ENCODE measurements at places on chromosomes 13 and 19.
A peak's percentile ranks its signal among the peaks of the same experiment; 100 is the strongest.

- DNase-seq, result no peak
Measured at GRCh38 chr13:54647275-54647674, 1618.7 kb downstream of the OLFM4 start.

DNA sequence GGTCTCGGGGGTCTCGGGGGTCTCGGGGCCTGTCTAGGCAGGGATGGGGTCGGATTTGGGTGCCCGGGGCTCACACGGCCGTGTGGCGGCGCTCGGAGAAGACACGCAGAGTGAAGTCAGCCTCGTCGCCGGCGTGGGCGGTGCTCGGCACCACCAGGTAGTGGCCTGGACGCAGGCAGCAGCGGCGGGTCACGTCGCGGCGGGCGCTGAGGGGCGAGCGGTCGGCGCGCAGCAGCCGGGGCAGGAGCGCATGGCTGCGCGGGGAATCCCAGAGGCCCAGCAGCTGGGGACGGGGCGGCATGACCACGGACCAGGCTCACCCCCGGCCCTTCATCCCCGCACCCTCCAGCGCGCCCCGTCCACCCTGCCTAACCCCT lies 8.2 kb downstream of the CAPN12 start:
- peak; percentile 55 for DNase-seq

GRCh38 chr13:41565846-41566245 lies 108.5 kb downstream of the RGCC start:
- no peak for DNase-seq

- DNase-seq, result no peak
Measured at GRCh38 chr19:57558525-57558924, 1.1 kb downstream of the ZNF550 start.

Measured in T-helper 2 cell (primary cell).